ENCODE measurements at places on chromosomes 2 and 18. TPM values are rescaled to one million over a fixed set of nuclear protein-coding genes. Genes with fewer than 3 reads are reported as not detected.

- H3K36me3 ChIP-seq: no peaks in the 10 kb centered on the region
- H3K27me3 ChIP-seq: no peaks in the 10 kb centered on the region
- peak overlapping the region; percentile 72 for H3K27ac ChIP-seq
Measured at GRCh38 chr2:20537423-20538307, 90.8 kb downstream of the RHOB start.

- no peak for DNase-seq
- no peak overlapping the region for H3K4me3 ChIP-seq
- no peaks in the 10 kb centered on the region for H3K36me3 ChIP-seq
Measured at GRCh38 chr2:40734797-40735196, 282.9 kb upstream of the SLC8A1 start.

The SH3RF3 gene
- 2.7 TPM for total RNA-seq

The LIPG gene
- 6.3 TPM for total RNA-seq

DNA sequence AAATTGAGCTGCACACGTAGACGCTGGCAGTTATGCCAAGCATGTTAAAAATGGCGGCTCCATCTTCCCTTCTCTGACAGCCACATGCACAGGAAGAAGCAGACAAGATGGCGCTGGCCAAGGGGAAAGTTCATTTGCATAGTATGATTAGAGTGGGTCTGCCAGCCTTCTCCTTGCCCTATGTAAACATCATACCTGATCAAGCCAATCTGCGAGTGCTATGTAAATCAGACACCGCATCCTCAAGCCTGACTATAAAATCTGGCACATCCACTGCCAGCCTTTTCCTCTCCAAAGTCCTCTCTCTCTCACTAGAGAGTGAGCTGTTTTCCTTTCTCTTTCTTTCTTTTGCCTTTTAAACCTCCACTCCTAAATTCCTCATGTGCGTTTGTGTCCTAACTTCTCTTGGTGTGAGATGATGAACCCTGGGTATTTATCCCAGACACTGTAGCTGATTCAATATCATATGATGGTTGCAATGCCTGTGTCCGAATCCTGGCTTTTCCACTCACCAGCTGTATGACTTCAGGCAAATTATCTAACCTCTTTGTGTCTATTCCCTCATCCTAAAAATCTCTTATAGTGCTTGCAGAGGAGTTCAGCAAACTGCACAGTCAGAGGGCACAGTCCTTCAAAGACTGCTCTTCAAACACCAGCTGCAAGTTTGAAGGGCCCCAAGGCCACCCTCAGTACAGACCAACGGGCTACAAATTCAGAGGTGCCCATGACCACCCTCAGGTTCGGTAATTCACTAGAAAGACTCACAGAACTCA, 39.3 kb upstream of the ITSN2 start:
- H3K27me3 ChIP-seq: no peaks in the 10 kb centered on the region
- no peak for DNase-seq
- H3K4me1 ChIP-seq: peaks cover 6% of the 10 kb centered on the region
- no peak overlapping the region for H3K4me3 ChIP-seq

- no peak overlapping the region for H3K4me3 ChIP-seq
- no peaks in the 10 kb centered on the region for H3K4me1 ChIP-seq
- no peaks in the 10 kb centered on the region for H3K27me3 ChIP-seq
- no peaks in the 10 kb centered on the region for H3K36me3 ChIP-seq
- H3K27ac ChIP-seq: no peak overlapping the region
- DNase-seq: no peak
Measured at GRCh38 chr2:57821088-57821487, 225.5 kb upstream of the VRK2 start.

- no peaks in the 10 kb centered on the region for H3K4me1 ChIP-seq
- no peaks in the 10 kb centered on the region for H3K27me3 ChIP-seq
Measured at GRCh38 chr18:56542476-56542875, 95.9 kb downstream of the TXNL1 start.

- no peak for DNase-seq
- H3K27me3 ChIP-seq: no peaks in the 10 kb centered on the region
- H3K4me3 ChIP-seq: no peak overlapping the region
- no peak overlapping the region for H3K27ac ChIP-seq
- peaks cover 17% of the 10 kb centered on the region for H3K4me1 ChIP-seq
Measured at GRCh38 chr2:65605743-65606058, 173.3 kb upstream of the SPRED2 start.

The CAPN14 gene
- total RNA-seq: 0.09 TPM

DNA sequence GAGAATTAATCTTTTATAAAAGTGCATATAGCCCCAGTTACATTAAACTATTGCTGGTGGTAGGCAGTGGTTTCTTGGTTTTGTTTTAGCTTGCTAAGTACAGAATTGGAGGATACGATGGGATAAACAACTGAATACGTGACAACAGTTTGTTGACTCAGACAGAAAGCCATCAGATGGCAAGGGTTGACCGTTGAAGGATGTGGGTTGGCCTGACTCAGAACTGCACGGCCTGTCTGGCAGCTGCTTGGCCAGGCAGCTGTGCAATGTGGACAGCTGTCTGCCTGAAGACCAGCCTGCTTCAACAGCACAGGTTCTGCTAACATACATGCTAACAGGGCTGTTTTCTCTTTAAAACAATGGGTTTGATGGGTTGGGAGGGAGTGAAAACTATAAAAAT, 46.6 kb downstream of the PRKRA start:
- peak overlapping the region; percentile 18 for H3K27ac ChIP-seq
- H3K27me3 ChIP-seq: no peaks in the 10 kb centered on the region
- H3K4me1 ChIP-seq: no peaks in the 10 kb centered on the region

The C2orf69 gene
- 5.7 TPM for total RNA-seq

The RGPD3 gene
- 0.44 TPM for total RNA-seq

DNA sequence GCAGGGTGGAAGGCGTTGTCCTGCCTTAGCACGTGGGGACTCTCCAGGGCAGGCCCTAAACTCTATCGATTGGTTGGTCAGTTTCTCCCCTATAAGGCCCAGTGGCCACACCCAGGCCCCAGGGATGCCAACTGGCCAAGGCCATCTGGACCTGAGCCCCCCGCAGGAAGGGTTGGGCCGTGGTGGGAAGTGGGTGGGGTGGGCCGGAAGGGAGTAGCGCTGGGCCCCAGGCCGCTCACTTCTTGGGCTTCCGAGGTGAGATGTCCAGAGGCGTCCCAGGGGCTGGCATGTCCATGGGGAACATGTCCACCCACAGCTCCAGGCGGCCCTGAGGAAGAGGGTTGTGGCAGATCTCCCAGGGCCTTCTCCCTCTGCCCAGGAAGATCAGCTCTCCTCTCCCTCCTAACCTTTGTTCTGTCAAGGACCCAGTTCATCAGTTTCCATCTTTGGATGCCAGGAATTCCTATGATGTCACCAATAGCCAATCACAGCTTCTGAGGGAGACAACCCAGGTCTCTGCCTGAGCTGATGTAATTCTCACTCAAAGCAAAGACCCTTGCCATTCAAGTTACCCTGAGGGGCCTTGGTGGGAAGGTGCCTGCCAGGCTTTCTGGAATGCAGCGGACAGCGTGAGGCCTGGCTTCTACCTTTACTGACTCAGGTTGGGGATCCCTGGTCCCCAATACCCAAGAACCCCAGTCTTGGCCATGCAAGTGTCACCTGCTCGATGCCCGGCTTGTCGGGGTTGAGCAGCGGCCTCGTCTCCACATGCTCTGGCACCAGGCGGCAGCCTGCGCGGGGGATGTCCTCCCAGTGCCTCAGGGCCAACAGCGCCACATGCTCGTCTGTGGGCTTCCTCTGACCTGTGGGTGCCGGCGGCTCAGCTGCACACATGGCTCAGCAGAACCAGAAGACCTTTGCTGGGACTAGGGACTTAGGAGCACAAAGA, 14.4 kb downstream of the OTOF start:
- H3K27me3 ChIP-seq: no peaks in the 10 kb centered on the region
- H3K27ac ChIP-seq: no peak overlapping the region
- no peak for DNase-seq
- H3K4me3 ChIP-seq: no peak overlapping the region
- H3K36me3 ChIP-seq: peaks cover 14% of the 10 kb centered on the region

GRCh38 chr2:61770746-61771145, 83.1 kb downstream of the FAM161A start:
- no peak overlapping the region for H3K27ac ChIP-seq
- H3K27me3 ChIP-seq: peaks cover 3% of the 10 kb centered on the region
- H3K36me3 ChIP-seq: no peaks in the 10 kb centered on the region
- H3K4me3 ChIP-seq: no peak overlapping the region

DNA sequence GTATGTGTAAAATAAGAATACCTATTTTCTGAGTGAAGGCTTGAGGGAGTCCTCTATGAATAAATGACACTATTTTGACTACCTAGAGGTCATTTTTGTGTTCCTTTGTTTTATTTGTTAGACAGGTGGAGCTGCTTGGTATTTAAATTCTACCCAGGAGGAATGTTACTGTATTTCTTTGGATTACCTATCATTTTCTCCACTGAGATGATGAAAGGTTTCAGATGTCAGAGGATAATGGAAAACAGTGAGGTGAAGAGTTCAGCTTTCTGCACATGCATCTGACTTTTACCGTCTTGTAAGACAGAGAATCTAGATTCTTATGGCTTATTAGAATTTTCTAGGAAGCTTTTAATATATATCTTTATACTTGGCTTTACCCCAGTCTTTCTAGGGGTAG, 689.8 kb upstream of the NXPH2 start:
- H3K4me3 ChIP-seq: no peak overlapping the region
- H3K36me3 ChIP-seq: no peaks in the 10 kb centered on the region
- DNase-seq: no peak
- no peaks in the 10 kb centered on the region for H3K27me3 ChIP-seq

The BUB1 gene
- 9.0 TPM for total RNA-seq

The FEV gene
- total RNA-seq: not detected

The MAL gene
- 2.4 TPM for total RNA-seq

The C2orf81 gene
- 1.4 TPM for total RNA-seq

GRCh38 chr18:79071037-79071436, 1.8 kb downstream of the ATP9B start:
- no peak overlapping the region for H3K4me3 ChIP-seq
- peaks cover 3% of the 10 kb centered on the region for H3K36me3 ChIP-seq
- no peaks in the 10 kb centered on the region for H3K27me3 ChIP-seq
- no peak for DNase-seq
- H3K27ac ChIP-seq: no peak overlapping the region

- H3K4me3 ChIP-seq: no peak overlapping the region
- no peak overlapping the region for H3K27ac ChIP-seq
- no peaks in the 10 kb centered on the region for H3K36me3 ChIP-seq
- DNase-seq: no peak
- peaks cover 8% of the 10 kb centered on the region for H3K4me1 ChIP-seq
Measured at GRCh38 chr2:48112911-48113680, 206.8 kb upstream of the FBXO11 start.

GRCh38 chr2:215418064-215418963, 17.6 kb downstream of the FN1 start:
- DNase-seq: no peak
- peaks cover 33% of the 10 kb centered on the region for H3K36me3 ChIP-seq
- no peak overlapping the region for H3K4me3 ChIP-seq
- no peaks in the 10 kb centered on the region for H3K4me1 ChIP-seq
- no peaks in the 10 kb centered on the region for H3K27me3 ChIP-seq

GRCh38 chr18:64474773-64475172, 325.9 kb upstream of the LINC00305 start:
- H3K4me3 ChIP-seq: no peak overlapping the region
- no peaks in the 10 kb centered on the region for H3K4me1 ChIP-seq
- no peak overlapping the region for H3K27ac ChIP-seq
- no peaks in the 10 kb centered on the region for H3K27me3 ChIP-seq
- no peaks in the 10 kb centered on the region for H3K36me3 ChIP-seq

The FAM237A gene
- not detected for total RNA-seq

GRCh38 chr2:165957030-165957675, 3.6 kb upstream of the TTC21B start:
- no peak for DNase-seq
- H3K36me3 ChIP-seq: no peaks in the 10 kb centered on the region
- H3K4me1 ChIP-seq: peaks cover 4% of the 10 kb centered on the region
- H3K4me3 ChIP-seq: no peak overlapping the region
- H3K27me3 ChIP-seq: no peaks in the 10 kb centered on the region

The ASPRV1 gene
- total RNA-seq: 2.6 TPM

GRCh38 chr2:43515807-43516497, 79.9 kb downstream of the THADA start:
- DNase-seq: no peak
- peaks cover 3% of the 10 kb centered on the region for H3K4me1 ChIP-seq
- no peaks in the 10 kb centered on the region for H3K36me3 ChIP-seq
- H3K27me3 ChIP-seq: no peaks in the 10 kb centered on the region
- H3K4me3 ChIP-seq: no peak overlapping the region

DNA sequence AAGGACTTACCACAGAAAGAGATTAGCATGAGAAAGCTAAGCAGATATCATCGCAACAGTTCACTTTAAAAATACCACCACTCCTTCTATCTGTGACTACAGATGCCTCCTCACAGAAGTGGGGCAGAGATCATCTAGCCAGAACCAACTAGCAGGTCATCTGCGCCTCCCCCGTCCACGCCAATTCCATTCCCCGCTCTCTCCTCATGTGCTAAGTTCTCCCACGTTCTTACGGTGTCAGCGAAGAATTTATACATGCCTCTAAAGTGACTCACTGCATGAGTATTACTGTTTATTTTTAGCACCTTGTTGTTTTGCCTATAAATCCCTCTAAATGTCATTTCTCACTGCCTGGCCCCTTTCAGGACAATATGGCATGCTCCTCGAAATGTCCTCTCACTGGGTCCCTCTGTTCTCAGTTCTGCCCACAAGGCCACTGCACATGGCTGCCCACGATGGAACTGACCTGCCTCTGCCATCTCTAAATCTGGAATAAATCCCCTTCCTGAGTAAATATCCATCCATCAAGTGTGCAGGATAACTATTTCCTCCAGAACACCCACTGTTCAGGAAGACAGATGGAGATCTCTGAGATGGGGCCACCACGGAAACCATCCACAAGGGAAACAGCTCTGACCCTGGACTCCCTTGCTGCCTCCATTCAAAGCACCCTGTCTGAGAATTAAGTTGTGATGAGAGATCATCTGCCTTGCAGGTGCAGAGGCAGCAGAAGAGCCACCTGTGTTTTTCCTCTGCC, 137.7 kb downstream of the IRS1 start:
- no peaks in the 10 kb centered on the region for H3K27me3 ChIP-seq
- H3K4me1 ChIP-seq: peaks cover 9% of the 10 kb centered on the region
- H3K4me3 ChIP-seq: no peak overlapping the region
- H3K27ac ChIP-seq: no peak overlapping the region
- DNase-seq: peak; percentile 49

The DSG1 gene
- not detected for total RNA-seq

GRCh38 chr18:23811176-23811575, 121.9 kb downstream of the LAMA3 start:
- H3K36me3 ChIP-seq: no peaks in the 10 kb centered on the region
- no peak overlapping the region for H3K4me3 ChIP-seq
- no peak for DNase-seq

The CYP27A1 gene
- 18.4 TPM for total RNA-seq

DNA sequence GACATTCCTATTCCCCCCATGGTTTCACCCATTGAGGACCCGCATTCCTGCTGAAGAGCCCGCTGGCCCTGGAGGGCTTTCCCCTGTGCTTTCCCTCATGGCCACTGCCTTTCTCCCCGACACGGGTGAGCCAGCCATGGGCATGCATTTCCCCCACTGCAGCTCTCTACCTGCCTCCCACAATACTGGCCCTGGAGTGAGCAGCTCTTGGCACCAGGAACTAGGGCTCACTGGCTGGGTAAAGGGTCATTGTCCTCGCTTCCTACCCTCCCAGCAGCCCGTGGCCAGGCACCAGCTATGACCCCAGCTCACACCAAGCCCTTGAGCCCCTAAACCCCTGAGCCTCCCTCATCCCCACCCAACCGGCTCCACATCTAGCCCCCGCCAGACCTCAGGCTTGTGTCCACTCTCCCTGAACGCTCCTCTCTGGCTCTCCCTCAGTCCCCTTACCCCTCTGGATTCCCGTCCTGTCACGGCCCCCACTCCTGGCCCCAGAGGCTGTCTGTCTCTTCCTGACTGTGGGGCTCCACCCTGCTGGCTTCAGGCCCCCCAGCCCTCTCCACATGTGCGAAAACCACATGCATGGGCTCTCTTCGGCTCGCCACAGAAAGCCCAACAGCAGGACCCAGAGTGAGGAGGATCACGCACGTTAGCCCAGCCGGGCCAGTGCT, 199.8 kb downstream of the ZFP36L2 start:
- no peaks in the 10 kb centered on the region for H3K36me3 ChIP-seq
- H3K27ac ChIP-seq: peak overlapping the region; percentile 60
- peak; percentile 79 for DNase-seq
- no peaks in the 10 kb centered on the region for H3K27me3 ChIP-seq
- peaks cover 61% of the 10 kb centered on the region for H3K4me1 ChIP-seq

Measured in muscle of leg (tissue), 16 donors.